Activated naive CD4-positive, alpha-beta T cell treated with anti-CD3 and anti-CD28 coated beads, Interleukin-2, amount 50 U/mL, for 16 hours (primary cell): ENCODE measurements at places on chromosomes 7 and 10.

DNA sequence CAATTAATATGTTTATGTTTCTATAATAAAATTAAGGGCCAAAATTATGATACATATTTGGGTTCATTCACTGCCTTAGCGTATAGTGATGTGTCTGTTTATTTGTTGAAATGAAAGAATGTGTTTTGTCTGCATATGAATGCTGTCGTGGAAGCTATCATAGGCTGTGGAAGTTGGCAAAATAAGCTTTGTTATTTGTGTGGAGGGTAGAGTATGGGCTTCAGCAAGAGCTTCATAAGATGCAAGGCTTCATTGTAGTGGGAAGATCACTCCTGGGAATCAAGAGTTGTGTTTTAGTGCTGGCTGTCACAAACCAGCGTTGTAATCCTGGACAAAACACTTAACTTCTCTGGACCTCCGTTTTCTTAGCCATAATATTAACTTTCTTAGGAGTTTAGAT, 2.5 kb downstream of the SLK start:
- DNase-seq = no peak

DNA sequence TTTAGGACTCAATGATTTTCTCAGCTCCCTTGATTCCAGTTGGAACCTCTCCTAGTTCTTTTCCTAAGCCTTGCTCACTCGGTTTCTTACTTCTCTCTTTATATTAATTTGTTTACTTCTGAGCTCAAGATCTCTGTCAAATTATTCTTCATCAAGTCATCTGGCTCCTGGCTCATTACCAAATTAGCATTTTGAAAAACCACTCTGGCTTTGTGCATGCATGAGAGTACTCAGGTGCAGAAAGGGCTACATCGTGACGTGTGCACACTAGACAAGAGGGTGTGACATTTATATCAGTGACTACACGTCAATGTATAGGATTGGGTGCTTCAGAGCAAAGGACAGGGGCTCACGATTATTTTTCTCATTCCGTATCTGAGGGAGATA, 645.7 kb upstream of the DPP6 start:
- DNase-seq = no peak

DNA sequence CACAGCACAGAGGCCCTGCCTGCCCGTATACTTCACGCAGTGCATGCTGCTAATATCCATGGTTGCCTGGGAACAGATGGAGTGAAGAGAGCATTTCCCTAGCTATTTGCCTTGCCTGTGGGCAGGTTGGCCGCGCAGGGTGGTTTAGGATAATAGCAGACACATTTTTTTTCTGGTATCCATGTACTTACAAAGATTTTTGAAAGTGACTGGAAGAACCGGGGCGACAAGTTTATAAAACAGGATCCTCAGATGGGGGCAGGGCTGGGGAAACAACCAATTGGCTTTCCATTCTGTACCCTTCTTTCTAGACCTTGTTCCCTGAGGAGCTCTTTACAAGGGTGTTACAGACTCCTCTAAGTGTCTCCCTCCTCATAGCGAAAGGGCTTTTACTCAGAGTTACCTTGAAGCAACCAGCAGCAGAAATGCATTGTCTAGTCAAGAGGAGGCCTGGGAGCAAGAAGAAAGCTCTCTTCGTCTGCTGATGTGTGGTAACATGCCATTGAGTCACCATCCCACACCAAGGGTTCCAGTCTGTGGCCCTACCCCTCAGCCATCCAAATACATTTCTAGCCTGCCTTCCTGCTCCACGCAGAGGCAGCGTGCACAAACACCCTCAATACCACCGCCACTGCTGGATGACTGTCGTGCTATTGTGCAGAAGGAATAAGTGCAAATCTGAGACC, 31.5 kb downstream of the MTURN start:
- DNase-seq = no peak

DNA sequence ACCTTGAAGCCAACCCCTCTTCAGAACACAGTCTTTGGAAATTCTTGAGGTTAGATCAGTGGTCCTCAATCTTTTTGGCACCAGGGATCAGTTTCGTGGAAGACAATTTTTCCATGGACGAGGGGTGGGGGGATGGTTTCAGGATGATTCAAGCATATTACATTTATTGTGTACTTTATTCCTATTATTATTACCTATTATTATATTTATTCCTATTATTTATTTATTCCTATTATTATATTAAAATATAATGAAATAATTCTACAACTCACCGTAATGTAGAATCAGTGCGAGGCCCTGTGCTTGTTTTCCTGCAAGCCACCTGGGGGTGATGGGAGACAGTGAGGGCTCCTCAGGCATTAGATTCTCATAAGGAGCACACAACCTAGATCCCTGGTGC, 17.9 kb downstream of the CAMK1D start:
- DNase-seq = no peak

- DNase-seq = no peak
Observed at GRCh38 chr7:34425194-34425593, 232.8 kb upstream of the NPSR1 start.

- DNase-seq = no peak
Observed at GRCh38 chr7:155557778-155558177, 11.4 kb upstream of the CNPY1 start.

- DNase-seq = no peak
Observed at GRCh38 chr7:27129729-27130539, 623 bp downstream of the HOXA4 start.

DNA sequence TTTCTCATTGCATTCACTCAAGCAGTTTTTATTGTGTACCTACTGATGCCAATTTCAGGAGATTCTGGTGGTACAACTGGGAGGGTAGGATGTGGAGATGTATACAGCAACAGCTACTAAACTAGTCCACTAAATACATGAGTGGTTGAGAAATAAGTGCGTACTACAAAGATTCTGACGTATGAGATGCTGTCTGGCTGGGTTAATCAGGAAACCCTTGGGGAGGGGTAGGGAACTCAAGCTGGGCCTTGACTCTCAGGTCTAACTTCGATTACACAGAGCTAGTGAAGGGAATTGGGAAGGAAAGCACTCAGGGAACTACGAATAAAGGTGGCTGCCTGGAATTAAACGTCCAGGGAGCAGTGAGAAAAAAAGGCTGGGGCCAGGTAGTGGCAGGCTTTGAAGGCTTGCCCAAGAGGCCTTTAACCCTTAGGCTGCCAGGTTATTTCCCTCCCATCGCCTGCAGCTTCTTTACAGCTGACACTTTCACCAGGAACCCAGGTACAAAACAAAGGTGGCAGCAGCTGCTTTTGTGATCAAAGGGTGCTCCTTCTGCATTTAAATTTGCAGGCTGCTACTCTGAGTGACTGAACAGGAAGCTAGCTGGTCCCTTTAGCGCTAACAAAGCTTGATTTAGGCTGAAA, 3.2 kb downstream of the MMS19 start:
- no peak for DNase-seq

DNA sequence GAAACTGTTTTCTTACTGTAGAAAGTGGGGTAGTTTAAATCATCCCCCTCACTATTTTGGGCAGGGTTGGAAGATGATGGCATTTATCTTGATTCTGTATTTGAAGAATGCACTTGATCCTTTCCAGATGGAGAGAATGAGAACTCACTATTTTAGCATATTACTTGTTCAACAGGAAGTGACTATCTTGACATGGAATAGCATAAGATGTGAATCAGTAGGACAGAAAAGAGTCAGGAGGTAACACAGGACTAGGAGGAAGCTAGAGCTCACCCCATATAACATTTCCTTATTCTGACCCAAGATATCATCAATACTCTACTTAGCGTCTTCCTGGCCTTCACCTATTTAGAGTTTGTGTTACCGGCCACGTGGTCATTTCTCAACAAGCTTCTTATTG, 400.2 kb downstream of the PHTF2 start:
- no peak for DNase-seq

- no peak for DNase-seq
Observed at GRCh38 chr10:70074165-70074564, 21.5 kb downstream of the MACROH2A2 start.

DNA sequence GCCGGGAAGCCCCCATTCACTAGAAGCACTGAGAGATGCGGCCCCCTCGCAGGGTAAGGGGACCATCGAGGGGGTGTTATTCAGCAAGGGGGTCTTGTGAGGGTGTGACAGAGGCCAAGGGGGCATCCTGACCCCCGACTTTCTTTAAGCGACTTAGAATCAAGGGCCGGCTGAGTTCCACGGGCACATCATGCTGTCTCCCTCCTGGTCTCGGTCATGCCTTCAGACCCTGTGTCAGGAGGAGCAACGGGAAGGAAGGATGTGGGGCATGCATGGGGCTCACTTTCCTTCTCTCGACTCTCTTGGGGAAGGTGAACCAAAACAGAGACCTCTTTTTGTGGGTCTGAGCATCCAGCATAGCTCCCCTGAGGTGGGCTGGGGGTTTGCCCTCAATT, 2.5 kb downstream of the ACSL5 start:
- peak; percentile 28 for DNase-seq

- no peak for DNase-seq
Observed at GRCh38 chr7:83504330-83504729, 144.6 kb downstream of the SEMA3E start.

GRCh38 chr10:33134011-33134751, 176.2 kb upstream of the ITGB1 start:
- peak; percentile 78 for DNase-seq

DNA sequence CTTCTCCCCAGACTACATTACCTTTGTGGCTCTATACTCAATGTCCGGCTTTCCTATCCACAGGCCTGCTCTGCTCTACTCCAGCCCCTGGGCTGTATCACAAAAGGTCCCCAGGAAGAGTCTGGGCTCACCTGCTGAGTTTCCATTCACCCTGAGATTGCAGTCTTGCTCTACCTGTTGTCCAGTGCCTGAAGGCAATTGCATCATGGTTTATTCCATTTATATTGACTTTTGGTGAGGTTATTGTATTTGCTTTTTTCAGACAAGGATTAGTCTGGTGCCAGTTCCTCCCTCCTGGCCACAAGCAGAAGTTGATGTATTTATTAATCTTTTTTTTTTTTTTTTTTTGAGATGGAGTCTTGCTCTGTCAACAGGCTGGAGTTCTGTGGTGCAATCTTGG, 273.1 kb downstream of the XPNPEP1 start:
- DNase-seq = no peak

DNA sequence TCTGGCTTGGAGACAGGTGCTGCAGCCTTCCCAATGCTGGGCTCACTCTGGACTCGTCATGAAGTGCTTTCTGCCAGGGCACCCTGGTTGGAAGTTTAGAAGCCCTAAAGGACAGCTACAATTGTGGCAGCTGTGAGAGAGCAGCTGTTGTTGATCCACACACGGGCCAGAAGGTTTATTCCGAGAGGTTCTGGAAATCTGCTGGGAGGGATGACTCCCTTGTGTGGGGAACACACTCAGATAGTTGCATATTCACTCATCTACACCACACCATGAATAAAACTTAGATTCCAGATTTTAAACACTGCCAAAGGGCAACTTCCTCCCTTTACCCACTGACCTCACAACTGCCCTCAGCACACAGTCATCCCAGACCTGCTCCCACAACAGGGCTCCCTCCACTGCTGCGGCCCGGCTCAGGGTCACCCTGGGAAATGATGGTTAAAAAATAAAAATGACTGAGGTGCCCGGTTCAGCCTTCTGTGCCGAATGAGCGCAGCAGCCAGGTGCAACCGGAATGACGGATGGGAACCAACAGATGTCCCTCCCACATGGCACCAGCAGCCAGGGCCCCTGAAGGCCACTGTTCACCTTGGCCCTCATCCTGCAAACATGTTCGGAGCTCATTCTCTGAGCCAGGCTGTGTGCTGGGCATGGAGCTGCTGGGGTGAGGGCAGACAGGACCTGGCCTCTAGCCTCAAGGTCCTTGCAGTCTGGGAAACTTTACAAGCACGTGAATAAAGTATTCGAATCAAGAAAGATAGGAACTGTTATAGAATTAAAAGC, 40.2 kb downstream of the ASB13 start:
- no peak for DNase-seq

DNA sequence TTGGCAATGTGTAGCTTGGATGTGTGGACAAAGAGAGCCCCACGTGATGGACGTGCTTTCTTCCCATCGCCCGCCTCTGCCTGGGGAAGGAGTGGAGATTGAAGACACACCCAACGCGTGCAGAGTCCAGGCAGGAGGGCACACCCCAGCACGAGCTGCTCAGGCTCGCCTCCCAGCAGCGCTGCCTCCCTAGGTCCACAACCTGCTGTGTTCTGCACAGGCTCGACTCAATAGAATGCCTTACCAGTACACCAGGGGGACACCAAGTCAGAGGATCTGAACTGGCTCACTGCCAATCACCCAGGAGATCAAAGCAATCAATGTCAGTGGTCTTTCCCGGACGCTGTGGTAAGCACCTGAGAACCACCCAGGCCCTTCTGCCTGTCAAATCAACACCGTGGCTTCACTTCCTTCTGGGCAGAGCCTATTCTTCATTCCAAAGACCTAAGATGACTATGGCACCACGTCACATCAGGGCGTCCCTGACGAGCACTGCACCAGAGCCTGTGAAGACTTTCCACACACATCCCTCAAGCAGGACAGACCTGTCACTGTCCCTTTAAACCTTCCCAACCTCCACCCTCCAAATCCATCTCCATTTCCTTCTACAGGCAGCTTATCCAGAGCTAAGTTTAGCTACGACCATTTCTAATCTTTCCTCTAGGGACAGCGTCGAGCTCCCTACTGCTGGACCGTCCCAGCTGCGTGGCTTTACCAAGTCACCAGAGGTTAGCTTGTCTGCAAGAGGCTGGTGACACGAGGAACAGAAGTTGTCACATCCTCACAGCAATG, 72.3 kb downstream of the AMZ1 start:
- DNase-seq = no peak

- no peak for DNase-seq
Observed at GRCh38 chr7:50626286-50626685, 61.1 kb upstream of the DDC start.

DNA sequence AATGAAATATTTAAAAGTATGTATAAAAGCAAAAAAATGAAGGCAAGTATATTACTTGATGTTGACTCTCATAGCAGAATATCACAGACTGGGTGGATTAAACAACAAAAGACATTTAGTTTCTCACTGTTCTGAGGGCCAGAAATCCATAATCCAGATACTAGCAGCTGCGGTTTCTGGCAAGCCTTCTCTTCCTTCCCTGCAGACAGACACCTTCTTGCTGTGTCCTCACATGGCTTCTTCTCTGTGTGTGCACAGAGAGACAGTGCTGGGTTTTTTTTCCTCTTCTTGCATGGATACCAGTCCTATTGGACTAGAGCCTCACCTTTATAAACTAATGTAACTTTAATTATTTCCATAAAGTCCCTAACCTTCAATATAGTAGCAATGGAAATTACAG, 127.9 kb upstream of the AKR1E2 start:
- no peak for DNase-seq

- DNase-seq = no peak
Observed at GRCh38 chr7:46622251-46622650, 701.2 kb upstream of the IGFBP3 start.

DNA sequence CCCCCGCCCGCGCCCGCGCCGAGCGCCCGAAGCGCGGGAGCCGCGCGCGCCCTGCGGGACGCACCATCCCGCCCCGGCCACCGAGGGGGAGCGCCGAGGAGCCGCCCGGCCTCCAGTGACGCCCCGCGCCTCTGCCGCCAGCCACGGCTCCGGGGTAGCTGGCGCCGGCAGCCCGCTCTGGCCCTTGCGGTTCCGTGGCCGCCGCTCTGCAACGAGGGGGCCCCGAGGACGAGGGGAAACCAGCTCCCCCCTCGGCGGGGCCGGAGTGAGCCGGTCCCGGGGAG, at the start of gene PAXIP1:
TSS of gene PAXIP1 (minus strand) at position 33 of the 284 bp plus-strand sequence. CDS start 195 bp downstream, outside the sequence.
- peak; percentile 70 for DNase-seq

- no peak for DNase-seq
Observed at GRCh38 chr10:102004376-102004775, 51.6 kb downstream of the ARMH3 start.
